ENCODE measurements at places on chromosomes 12 and 14. TPM values are rescaled to one million over a fixed set of nuclear protein-coding genes. Genes with fewer than 3 reads are reported as not detected.

The KITLG gene
- total RNA-seq, result 68.7 TPM

The PTCSC3 gene
- not detected for total RNA-seq

The CCDC88C gene
- total RNA-seq, result 0.10 TPM

The KRT80 gene
- 0.65 TPM for total RNA-seq

The ARPC3 gene
- total RNA-seq, result 136 TPM

The NINJ2 gene
- total RNA-seq, result 1.0 TPM

The PHETA1 gene
- 7.0 TPM for total RNA-seq

The PRPH gene
- 0.33 TPM for total RNA-seq

The PMEL gene
- total RNA-seq, result 0.65 TPM

The IL22 gene
- not detected for total RNA-seq

The NFYB gene
- total RNA-seq, result 26.7 TPM

The LRFN5 gene
- 11.3 TPM for total RNA-seq

The SLC7A8 gene
- 8.0 TPM for total RNA-seq

The LTBP2 gene
- total RNA-seq, result 517 TPM

The PRB2 gene
- total RNA-seq, result not detected

The CNTN1 gene
- 1.8 TPM for total RNA-seq

The HOXC4 gene
- 1.2 TPM for total RNA-seq

The DEPDC4 gene
- total RNA-seq, result 1.1 TPM

The DPPA3 gene
- total RNA-seq, result not detected

The SRRM4 gene
- total RNA-seq, result not detected

All from smooth muscle cell of the pulmonary artery (primary cell).